ENCODE measurements at places on chromosomes 11 and 22.

DNA sequence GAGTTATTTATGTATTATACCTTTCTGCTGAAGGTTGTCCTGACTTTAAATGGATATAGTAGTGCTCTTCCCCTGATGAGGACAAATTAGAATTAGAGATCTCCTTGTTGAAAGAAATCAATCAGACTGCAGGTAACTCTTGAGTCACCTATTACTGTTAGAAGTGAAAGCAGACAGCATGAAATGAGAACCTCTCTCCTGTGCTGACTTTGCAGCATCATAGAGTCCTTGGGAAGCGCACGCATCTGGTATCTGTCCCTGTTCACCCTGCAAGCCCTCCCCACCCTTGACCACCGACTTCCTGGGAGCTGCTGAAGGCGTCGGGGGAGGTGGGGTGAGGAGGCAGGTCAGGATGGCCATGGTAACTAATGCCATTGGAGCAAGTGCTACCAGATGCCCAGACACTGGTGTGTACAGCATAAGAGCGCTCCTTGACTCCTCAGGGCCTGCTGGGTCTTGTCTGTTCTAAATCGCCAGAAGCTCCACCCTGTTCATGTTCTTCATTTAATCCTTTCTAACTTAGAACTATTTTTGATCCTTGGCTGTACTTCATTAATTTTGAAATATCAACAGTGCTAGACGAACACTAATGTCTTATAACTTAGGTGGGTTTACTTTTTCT lies 143.9 kb downstream of the WNT7B start:
- no peak for DNase-seq

DNA sequence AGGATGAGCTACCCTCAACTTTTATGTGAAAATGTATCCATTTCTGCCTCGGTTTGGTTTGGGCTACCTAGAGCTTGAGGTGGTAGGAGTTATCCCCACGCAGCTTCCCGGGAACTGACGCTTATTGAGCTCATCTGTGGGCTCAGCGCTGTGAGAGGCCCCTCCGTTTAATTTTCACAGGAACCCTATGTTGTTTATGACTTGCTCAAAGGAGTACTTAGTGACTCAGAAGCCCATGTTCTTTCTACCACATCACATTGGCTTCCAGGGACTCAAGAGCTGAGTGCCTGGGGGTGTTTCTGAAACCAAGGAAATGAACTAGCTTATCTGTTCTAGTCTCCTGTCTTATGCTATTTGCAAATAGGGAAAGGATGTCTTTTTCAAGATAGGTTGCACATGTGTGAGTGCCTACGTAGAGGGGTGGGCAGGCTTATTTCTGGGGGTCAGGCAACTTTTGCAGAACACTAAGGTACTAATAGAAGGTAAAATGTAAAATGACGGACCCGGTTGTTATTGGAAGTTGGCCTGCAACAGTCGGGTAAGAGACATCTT lies 40.5 kb downstream of the MICAL2 start:
- no peak for DNase-seq

- no peak for DNase-seq
These were observed 171.0 kb downstream of the ST3GAL4 start for GRCh38 chr11:126526471-126526870.

DNA sequence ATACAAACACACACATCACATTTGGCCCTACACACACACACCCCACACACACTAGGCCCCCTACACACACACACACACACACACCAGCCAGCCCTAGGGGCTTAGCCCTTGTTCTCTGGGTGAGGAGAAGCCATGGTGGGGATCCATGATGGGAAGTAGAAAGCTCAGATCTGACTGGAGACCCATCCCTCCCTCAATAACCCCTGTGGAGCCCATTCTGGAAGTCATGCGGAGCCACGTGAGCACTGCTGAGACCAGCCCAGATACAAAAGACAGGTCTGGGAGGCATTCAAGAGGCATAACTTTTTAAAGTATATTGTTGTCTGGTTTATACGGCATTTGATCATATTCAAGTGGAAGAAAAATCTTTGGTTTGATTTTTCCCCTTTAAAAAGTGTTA lies 448.5 kb downstream of the SOX6 start:
- DNase-seq: no peak

All from KG1 (cell line).